ENCODE measurements at places on chromosomes 1 and 21. TPM values are rescaled to one million over a fixed set of nuclear protein-coding genes. Genes with fewer than 3 reads are reported as not detected.

- H3K36me3 ChIP-seq = peaks cover 6% of the 10 kb centered on the region
- H3K27me3 ChIP-seq = no peaks in the 10 kb centered on the region
- H3K4me1 ChIP-seq = no peaks in the 10 kb centered on the region
- H3K4me3 ChIP-seq = no peak overlapping the region
Observed at GRCh38 chr1:10177876-10178275, 32.5 kb upstream of the KIF1B start.

- no peaks in the 10 kb centered on the region for H3K27me3 ChIP-seq
- H3K27ac ChIP-seq = no peak overlapping the region
- peak overlapping the region; percentile 64 for H3K4me3 ChIP-seq
- no peaks in the 10 kb centered on the region for H3K36me3 ChIP-seq
Observed at GRCh38 chr21:36155603-36156338, 853 bp upstream of the DOP1B start.

GRCh38 chr1:224458996-224459395 lies 24.4 kb upstream of the WDR26 start:
- H3K4me3 ChIP-seq = no peak overlapping the region
- H3K27me3 ChIP-seq = no peaks in the 10 kb centered on the region
- DNase-seq = no peak
- peaks cover 4% of the 10 kb centered on the region for H3K36me3 ChIP-seq
- H3K27ac ChIP-seq = no peak overlapping the region

GRCh38 chr1:31102501-31102950 lies 37.0 kb upstream of the PUM1 start:
- H3K27ac ChIP-seq = no peak overlapping the region
- H3K4me1 ChIP-seq = peaks cover 8% of the 10 kb centered on the region
- DNase-seq = peak; percentile 28
- H3K4me3 ChIP-seq = no peak overlapping the region
- H3K36me3 ChIP-seq = no peaks in the 10 kb centered on the region
- H3K27me3 ChIP-seq = no peaks in the 10 kb centered on the region

DNA sequence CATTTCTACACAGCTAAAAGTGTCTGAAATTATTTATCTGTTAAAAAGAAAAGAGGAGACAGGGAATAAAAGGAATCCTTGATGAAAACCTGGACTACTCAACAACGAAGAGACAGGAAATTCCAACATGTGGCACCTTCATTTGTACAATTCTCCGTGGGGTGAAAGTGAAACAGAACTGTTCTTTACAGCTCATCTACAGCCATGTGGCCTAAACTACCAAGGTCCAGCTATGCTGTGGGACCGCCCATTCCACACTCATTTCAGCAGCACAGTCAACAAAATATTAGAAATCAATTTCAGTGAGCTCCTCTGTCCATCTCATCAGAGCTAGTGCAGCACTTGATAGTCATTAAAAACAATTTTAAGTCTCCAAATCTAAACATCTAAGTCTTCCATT lies 44.0 kb downstream of the UBR4 start:
- DNase-seq = no peak
- peaks cover 89% of the 10 kb centered on the region for H3K36me3 ChIP-seq
- peaks cover 26% of the 10 kb centered on the region for H3K4me1 ChIP-seq
- no peak overlapping the region for H3K4me3 ChIP-seq
- H3K27ac ChIP-seq = no peak overlapping the region

DNA sequence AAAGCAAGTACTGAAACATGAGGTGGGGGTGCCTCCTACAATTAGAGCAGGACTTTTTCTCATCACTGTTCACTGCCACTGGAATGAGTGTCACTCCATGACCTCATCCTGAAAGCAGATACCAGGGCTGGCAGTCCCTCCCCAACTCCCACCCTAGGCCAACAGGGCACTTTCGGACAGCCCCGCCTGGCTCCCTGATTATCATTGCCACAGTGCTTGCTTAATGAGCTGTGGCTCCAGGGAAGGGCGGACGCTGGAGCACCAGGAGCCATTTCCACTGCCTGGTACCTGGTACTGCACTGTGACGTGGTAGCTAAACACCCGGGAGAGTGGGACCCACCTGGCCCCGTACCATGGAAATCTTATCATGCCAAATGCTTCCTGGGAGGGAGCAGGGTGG lies 22.3 kb downstream of the SLC9A1 start:
- H3K36me3 ChIP-seq = no peaks in the 10 kb centered on the region
- no peaks in the 10 kb centered on the region for H3K4me1 ChIP-seq
- no peak overlapping the region for H3K27ac ChIP-seq
- H3K27me3 ChIP-seq = no peaks in the 10 kb centered on the region
- no peak for DNase-seq
- no peak overlapping the region for H3K4me3 ChIP-seq

- H3K4me3 ChIP-seq = no peak overlapping the region
- no peaks in the 10 kb centered on the region for H3K4me1 ChIP-seq
- no peak overlapping the region for H3K27ac ChIP-seq
- DNase-seq = no peak
Observed at GRCh38 chr1:220575718-220576497, 48.0 kb downstream of the MARK1 start.

- peaks cover 17% of the 10 kb centered on the region for H3K4me1 ChIP-seq
- no peak overlapping the region for H3K4me3 ChIP-seq
- DNase-seq = peak; percentile 89
- H3K27ac ChIP-seq = peak overlapping the region; percentile 57
Observed at GRCh38 chr1:227793948-227794816, 21.3 kb upstream of the PRSS38 start.

Gene TFB2M
- 26.2 TPM for polyA plus RNA-seq

Gene HES5
- polyA plus RNA-seq = 0.05 TPM

Gene LPAR3
- polyA plus RNA-seq = 0.08 TPM

GRCh38 chr21:28458446-28458845 lies 534.2 kb downstream of the LTN1 start:
- DNase-seq = no peak
- no peak overlapping the region for H3K4me3 ChIP-seq
- no peaks in the 10 kb centered on the region for H3K36me3 ChIP-seq
- no peak overlapping the region for H3K27ac ChIP-seq

Gene PTPN14
- 12.8 TPM for polyA plus RNA-seq

Gene C8A
- not detected for polyA plus RNA-seq

Gene C1QC
- polyA plus RNA-seq = not detected

GRCh38 chr1:26094076-26094669 lies 17.5 kb upstream of the PDIK1L start:
- no peak overlapping the region for H3K27ac ChIP-seq
- H3K27me3 ChIP-seq = no peaks in the 10 kb centered on the region
- no peaks in the 10 kb centered on the region for H3K36me3 ChIP-seq
- no peak for DNase-seq
- no peaks in the 10 kb centered on the region for H3K4me1 ChIP-seq

Gene AIM2
- 1.1 TPM for polyA plus RNA-seq

- H3K4me3 ChIP-seq = no peak overlapping the region
- H3K36me3 ChIP-seq = no peaks in the 10 kb centered on the region
- no peak overlapping the region for H3K27ac ChIP-seq
- peak; percentile 45 for DNase-seq
- no peaks in the 10 kb centered on the region for H3K27me3 ChIP-seq
- no peaks in the 10 kb centered on the region for H3K4me1 ChIP-seq
Observed at GRCh38 chr1:180916771-180917170, 4.1 kb downstream of the KIAA1614 start.

Gene CRYBG2
- polyA plus RNA-seq = 0.49 TPM

GRCh38 chr1:167938080-167938636 lies 1.3 kb upstream of the MPC2 start:
- no peaks in the 10 kb centered on the region for H3K36me3 ChIP-seq
- no peak for DNase-seq
- peak overlapping the region; percentile 94 for H3K27ac ChIP-seq
- peak overlapping the region; percentile 71 for H3K4me3 ChIP-seq

- H3K4me1 ChIP-seq = no peaks in the 10 kb centered on the region
- H3K4me3 ChIP-seq = no peak overlapping the region
- DNase-seq = no peak
Observed at GRCh38 chr1:180805316-180805715, 107.4 kb upstream of the KIAA1614 start.

DNA sequence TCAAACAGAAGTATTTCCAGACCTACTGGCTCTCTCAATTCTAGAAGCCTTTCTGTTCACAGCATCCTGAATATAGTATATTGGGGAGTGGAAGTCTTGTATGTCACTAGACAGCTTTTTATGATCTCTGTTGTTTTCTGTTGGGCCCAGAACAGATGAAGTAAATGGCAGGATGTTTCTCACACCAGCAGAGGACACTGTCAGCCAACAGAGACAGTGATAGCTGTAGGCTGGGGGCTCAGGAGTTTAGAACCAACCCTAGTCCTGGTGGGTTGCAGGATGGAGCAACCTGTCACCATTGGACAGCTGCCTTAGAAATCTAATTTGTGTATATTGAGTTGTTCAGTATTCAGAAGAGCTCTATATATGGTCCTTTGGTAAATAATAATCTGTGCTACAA lies 16.9 kb downstream of the AGO1 start:
- no peaks in the 10 kb centered on the region for H3K4me1 ChIP-seq
- H3K27me3 ChIP-seq = no peaks in the 10 kb centered on the region

GRCh38 chr21:46667741-46668380 lies 32.4 kb downstream of the PRMT2 start:
- H3K27me3 ChIP-seq = no peaks in the 10 kb centered on the region
- peak; percentile 80 for DNase-seq
- H3K4me3 ChIP-seq = peak overlapping the region; percentile 57

Gene ATAD3B
- 47.6 TPM for polyA plus RNA-seq

DNA sequence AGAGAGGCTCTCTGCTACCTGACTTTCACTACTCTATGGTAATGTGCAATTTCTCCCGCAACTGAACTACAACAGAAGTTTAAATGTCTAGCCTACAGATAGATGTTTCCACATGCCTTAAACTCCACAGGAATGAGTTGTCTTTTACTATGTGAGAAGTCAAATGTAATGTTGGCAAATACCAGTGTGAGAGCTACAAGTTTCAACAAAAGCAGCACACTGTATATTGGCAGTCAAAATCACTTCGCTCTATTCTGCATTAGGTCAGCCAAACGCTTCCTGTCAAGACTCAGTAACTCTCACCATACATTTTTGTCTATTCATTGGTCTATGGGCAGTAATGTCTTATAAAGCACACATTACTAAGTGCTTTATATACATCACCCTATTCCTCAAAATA lies 41.9 kb downstream of the LUZP1 start:
- H3K36me3 ChIP-seq = no peaks in the 10 kb centered on the region
- H3K4me1 ChIP-seq = peaks cover 6% of the 10 kb centered on the region
- H3K4me3 ChIP-seq = no peak overlapping the region
- DNase-seq = no peak
- H3K27me3 ChIP-seq = no peaks in the 10 kb centered on the region

DNA sequence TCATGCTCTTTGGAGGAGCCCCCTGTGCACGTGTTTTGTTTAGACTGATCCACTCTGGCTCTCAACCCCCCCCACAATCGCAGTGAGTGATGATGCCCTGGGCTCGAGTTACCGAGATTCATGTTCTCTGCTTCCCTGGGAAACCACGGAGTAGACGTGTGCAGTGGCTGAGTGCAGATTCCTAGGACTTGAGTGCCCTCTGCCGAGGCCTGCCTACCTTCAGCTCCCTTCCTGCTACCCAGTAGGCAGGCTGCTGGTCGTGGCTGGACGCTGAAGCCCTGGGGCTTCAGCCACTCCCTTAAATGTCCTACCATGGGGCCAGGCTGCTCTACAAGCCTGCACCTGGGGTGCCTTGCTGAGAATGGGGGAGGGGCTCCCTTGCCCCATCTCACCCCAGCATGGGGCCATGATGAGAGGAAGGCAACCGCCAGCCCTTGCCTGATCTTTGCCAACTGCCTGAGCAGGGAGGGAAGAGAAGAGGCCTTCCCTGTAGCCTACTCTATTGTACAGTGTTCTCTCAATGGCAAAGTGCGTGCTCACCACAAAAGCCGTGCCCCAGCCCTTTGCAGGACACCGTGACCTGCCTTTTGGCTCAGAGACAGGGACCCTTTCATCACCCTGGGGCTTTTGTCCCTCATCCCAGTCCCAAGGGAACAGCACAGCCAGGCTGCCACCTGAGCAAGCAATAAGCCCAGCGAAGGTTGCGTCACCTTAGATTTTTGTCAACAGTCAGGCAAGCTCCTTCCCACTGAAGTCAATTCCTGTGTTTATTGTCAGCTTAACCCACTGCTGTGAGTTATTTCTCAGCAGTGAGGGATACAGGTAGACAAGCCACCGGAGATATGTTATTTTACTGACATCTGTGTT lies 4.1 kb upstream of the GRIK3 start:
- H3K27me3 ChIP-seq = 0 out of 2 replicates have a peak, but pooled peaks cover 5% of the 10 kb centered on the region
- peak; percentile 54 for DNase-seq
- no peak overlapping the region for H3K4me3 ChIP-seq
- no peak overlapping the region for H3K27ac ChIP-seq
- peaks cover 2% of the 10 kb centered on the region for H3K4me1 ChIP-seq

DNA sequence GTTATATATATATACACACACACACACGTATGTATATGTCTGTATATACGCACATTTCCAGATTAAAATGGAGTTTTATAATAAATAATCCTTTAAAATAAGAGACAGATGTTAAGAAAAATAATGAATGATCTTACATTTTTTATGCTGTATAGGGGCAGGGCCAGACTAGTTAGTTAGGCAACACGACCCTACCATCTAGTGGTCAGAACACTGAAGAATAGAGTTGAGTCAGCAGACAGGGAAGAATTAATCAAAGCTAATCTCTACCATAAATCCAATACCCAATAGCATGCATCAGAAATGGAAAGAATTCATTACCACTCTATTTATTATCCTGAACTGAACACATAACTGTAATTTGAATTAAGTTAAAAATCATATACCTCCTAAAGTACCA lies 156.7 kb downstream of the BRINP3 start:
- no peaks in the 10 kb centered on the region for H3K4me1 ChIP-seq
- H3K27ac ChIP-seq = no peak overlapping the region
- peak; percentile 3 for DNase-seq
- no peaks in the 10 kb centered on the region for H3K36me3 ChIP-seq
- H3K27me3 ChIP-seq = no peaks in the 10 kb centered on the region

DNA sequence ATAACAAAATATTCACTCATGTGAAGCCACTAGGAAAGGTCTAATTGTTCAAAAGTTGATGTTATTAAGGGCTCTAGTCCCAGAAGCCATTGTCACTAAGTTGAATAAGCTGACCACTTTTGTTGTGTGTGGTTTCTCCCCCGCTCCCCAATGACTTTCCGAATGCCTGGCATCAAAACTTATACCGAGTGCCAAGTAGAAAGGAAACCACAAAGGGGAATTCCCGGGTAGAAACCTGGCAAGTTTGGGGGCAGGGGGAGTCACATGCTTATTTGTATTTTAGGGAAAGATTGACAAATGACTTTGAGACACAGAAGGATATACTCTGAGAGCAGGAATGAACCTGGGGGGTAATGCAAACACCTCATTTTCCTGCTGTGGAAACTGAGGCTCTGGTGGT lies 154.1 kb downstream of the TGFBR3 start:
- DNase-seq = no peak
- H3K4me1 ChIP-seq = no peaks in the 10 kb centered on the region
- H3K36me3 ChIP-seq = no peaks in the 10 kb centered on the region

GRCh38 chr21:45029298-45029947 lies 45.0 kb upstream of the ADARB1 start:
- H3K4me1 ChIP-seq = no peaks in the 10 kb centered on the region
- H3K36me3 ChIP-seq = no peaks in the 10 kb centered on the region
- DNase-seq = peak; percentile 70
- H3K27ac ChIP-seq = no peak overlapping the region
- no peak overlapping the region for H3K4me3 ChIP-seq
- H3K27me3 ChIP-seq = no peaks in the 10 kb centered on the region
